ENCODE measurements at places on chromosomes 13 and 19.

GRCh38 chr19:43699506-43700394 is 16.1 kb upstream of the IRGC start:
- DNase-seq = peak; percentile 29

GRCh38 chr19:34261334-34262109 is 7.2 kb downstream of the GARRE1 start:
- no peak for DNase-seq

- no peak for DNase-seq
These were observed 25.3 kb downstream of the ELAVL1 start for GRCh38 chr19:7980168-7980567.

DNA sequence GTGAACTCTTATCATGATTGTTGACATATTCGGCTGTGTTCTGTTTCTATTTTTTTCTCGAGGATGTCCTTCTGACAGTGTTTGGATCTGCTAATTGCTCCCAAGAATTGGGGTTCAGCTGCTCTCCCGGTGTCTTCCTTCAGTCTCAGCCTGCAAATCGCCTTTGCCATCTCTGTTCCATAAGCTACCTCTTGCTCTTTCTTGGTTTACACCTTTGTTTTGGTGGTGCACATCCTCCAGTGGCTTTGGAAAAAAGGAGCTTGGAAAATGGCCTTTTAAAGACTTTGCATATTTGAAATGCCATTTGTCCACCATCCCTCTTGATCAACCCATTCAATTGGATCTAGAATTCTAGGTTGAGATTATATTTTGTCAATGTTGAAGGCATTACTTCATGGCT is 137.2 kb downstream of the URI1 start:
- no peak for DNase-seq

GRCh38 chr19:2495130-2495641 is 19.3 kb downstream of the GADD45B start:
- peak; percentile 52 for DNase-seq

DNA sequence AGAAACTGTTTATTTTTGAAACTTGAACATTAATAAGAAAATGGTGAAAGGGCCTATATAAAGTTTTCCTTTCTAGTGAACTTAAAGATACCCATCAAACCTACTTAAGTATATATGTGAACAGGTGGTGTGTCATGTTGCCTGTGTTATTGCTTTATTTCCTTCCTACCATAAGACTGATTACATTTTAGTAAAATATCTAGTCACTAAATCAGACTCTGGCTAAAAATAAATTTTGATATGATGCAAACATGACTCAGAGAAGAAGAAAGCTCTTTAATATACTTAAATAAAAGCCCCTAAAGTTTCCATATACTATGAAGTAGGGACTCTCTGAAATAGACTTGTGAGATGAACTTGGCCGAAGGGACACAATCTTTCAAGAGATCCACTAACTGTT is 35.1 kb upstream of the FBXL3 start:
- peak; percentile 44 for DNase-seq

GRCh38 chr13:83731113-83731512 is 151.2 kb downstream of the SLITRK1 start:
- DNase-seq = no peak

- DNase-seq = no peak
These were observed 14.1 kb upstream of the PCDH8 start for GRCh38 chr13:52862358-52863206.

GRCh38 chr19:9863759-9864158 is 28.6 kb downstream of the PIN1 start:
- DNase-seq = no peak

- no peak for DNase-seq
These were observed 8.8 kb downstream of the ZNF724 start for GRCh38 chr19:23241419-23241818.

All from iris pigment epithelial cell (primary cell).